ENCODE measurements at places on chromosomes 6 and 20.

DNA sequence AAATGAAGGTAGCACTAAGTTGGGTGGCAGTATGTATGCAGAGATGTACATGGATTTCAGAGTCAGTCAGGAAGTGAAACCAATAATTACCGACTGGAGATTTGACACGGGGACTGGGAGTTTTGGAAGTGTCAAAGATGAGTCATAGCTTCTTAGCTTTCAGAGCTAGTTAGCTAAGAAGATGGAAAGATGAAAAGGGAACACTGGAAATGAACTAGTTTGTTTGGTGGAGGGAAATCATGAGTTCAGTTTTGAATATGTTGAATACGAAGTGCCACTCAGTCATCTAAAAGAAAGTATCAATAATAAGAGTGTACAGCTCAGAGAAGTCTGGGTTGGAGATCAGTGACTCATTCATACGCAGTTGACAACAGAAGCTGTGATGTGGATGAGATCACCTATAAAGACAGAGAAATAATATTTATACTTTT, 7.5 kb downstream of the ESF1 start:
- H3K27me3 ChIP-seq: no peaks in the 10 kb centered on the region
- ATAC-seq: peak; percentile 97
- peak overlapping the region; percentile 38 for H3K4me3 ChIP-seq
- H3K4me1 ChIP-seq: peaks cover 25% of the 10 kb centered on the region

GRCh38 chr6:8075704-8076103, 11.5 kb upstream of the BLOC1S5 start:
- ATAC-seq: no peak
- H3K4me3 ChIP-seq: no peak overlapping the region
- H3K27me3 ChIP-seq: no peaks in the 10 kb centered on the region
- H3K4me1 ChIP-seq: peaks cover 5% of the 10 kb centered on the region

DNA sequence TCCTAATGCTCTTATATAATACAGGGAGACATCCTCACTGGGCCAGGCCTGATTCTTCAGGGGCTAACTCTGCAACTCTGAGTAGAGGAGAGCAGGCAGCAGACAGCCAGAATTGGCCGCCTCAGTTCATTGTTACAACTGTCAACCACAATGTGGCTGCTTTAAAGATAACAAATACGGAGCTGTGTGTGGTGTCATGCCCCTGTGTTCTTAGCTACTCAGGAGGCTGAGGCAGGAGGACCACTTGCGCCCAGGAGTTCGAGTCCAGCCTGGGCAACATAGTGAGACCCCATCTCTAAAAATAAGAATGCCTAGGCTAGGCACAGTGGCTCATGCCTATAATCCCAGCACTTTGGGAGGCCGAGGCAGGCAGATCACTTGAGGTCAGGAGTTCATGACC, 34.3 kb downstream of the CEP250 start:
- H3K4me3 ChIP-seq: peak overlapping the region; percentile 96
- peaks cover 30% of the 10 kb centered on the region for H3K4me1 ChIP-seq
- no peaks in the 10 kb centered on the region for H3K27me3 ChIP-seq
- ATAC-seq: no peak
- peak overlapping the region; percentile 50 for H3K27ac ChIP-seq

- no peaks in the 10 kb centered on the region for H3K27me3 ChIP-seq
- H3K36me3 ChIP-seq: no peaks in the 10 kb centered on the region
- no peaks in the 10 kb centered on the region for H3K4me1 ChIP-seq
- H3K27ac ChIP-seq: no peak overlapping the region
These were observed 1.7 kb downstream of the PRL start for GRCh38 chr6:22295145-22295544.

GRCh38 chr6:14306151-14306906, 188.8 kb downstream of the CD83 start:
- H3K27me3 ChIP-seq: peaks cover 3% of the 10 kb centered on the region
- H3K27ac ChIP-seq: peak overlapping the region; percentile 21
- peaks cover 4% of the 10 kb centered on the region for H3K4me1 ChIP-seq
- H3K4me3 ChIP-seq: no peak overlapping the region

- H3K27me3 ChIP-seq: no peaks in the 10 kb centered on the region
- no peak for ATAC-seq
These were observed 658.8 kb upstream of the DEFB115 start for GRCh38 chr20:30598460-30599230.

GRCh38 chr20:25289886-25290597, 42.2 kb downstream of the PYGB start:
- peaks cover 6% of the 10 kb centered on the region for H3K4me1 ChIP-seq
- ATAC-seq: no peak
- H3K4me3 ChIP-seq: no peak overlapping the region
- peak overlapping the region; percentile 58 for H3K27ac ChIP-seq

DNA sequence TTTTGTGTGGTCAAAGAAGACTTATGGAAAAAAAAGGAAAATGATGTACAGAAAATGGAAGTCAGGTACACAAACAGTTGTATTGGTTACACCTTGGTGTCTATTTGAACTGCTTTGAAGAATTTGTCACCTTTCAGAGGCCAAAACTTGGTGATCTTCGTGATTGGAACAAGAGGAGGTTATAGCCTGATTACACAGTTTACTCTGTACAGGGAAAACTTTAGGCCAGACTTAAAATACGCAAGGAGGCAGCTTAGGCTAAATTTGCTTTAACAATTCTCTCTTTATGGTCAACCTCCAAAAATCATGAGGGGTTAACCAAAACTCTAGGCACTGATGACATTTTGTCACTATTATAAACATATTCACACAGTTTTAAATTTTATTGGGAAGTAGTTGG, 353.7 kb downstream of the PRKN start:
- H3K27ac ChIP-seq: no peak overlapping the region
- no peaks in the 10 kb centered on the region for H3K4me1 ChIP-seq
- H3K4me3 ChIP-seq: no peak overlapping the region
- H3K36me3 ChIP-seq: no peaks in the 10 kb centered on the region
- ATAC-seq: no peak

GRCh38 chr6:138465007-138465645, 34.2 kb downstream of the NHSL1 start:
- H3K4me1 ChIP-seq: peaks cover 5% of the 10 kb centered on the region
- H3K27ac ChIP-seq: no peak overlapping the region
- ATAC-seq: peak; percentile 100
- no peaks in the 10 kb centered on the region for H3K36me3 ChIP-seq
- H3K27me3 ChIP-seq: no peaks in the 10 kb centered on the region

DNA sequence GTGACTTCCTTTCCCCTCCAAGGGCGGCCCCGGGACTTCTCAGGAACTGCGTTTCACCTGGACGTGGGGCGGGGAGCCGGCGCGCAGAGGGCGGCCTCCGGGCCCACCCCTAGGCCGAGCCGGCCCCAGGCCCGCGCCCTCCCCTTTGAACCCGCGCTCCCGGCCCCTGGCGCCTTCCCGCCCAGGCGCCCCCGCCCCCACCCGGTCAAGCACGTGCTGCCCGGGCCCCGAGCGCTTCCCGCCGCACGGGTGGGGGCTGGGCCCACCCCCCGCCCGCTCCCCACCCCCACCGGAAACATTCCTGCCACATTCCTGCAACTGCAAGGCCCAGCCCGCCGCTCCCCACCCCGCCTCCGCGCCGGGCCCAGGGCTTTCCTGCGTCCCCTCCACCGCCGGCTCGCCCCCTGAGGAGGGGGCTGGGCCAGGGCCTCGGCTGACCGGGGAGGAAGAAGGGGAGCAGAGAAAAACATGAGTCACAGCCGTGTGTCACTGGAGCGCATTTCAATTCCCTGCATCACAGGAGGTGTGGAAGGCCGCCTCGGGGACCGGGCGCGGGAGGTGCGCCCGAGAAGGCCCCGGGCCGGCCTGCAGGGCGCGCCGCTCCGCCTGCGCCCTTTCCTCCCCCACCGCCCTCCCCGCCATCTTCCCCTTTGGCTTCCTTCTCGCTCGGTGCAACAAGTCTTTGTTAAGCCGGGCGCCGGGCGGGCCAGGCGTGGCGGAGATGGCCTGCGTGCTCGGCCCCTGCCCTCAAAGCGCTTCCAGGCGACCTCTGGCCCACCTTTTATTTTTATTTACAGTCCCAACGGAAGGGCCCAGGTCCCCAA, 1.2 kb upstream of the HMGA1 start:
- peaks cover 26% of the 10 kb centered on the region for H3K4me1 ChIP-seq
- peak overlapping the region; percentile 90 for H3K4me3 ChIP-seq
- H3K36me3 ChIP-seq: peaks cover 27% of the 10 kb centered on the region
- H3K27ac ChIP-seq: peak overlapping the region; percentile 87
- no peaks in the 10 kb centered on the region for H3K27me3 ChIP-seq

GRCh38 chr6:125983246-125983945, 2.9 kb upstream of the TRMT11 start:
- no peak for ATAC-seq
- H3K4me3 ChIP-seq: no peak overlapping the region
- H3K4me1 ChIP-seq: no peaks in the 10 kb centered on the region
- no peaks in the 10 kb centered on the region for H3K27me3 ChIP-seq
- no peak overlapping the region for H3K27ac ChIP-seq

DNA sequence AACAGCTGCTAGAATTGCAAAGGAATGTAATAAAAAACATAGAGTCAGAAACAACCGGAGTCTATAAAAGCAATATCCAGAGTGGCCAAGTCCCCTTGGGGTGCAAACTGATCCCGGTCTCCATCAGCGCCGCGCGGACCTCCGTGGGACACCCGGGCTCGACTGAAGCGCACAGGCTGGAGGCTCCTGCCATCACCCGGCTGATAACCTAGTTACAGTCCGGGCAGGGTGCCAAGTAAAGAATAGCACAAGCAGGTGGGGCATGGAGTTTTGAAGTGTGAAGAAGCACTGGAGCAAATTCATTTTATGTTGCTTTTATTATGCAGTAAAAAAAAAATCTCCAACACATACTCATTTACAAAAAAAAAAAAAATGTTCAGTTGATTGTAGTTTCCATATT, 205.1 kb upstream of the GMDS start:
- H3K27me3 ChIP-seq: peaks cover 10% of the 10 kb centered on the region
- H3K4me1 ChIP-seq: peaks cover 5% of the 10 kb centered on the region
- ATAC-seq: no peak
- no peaks in the 10 kb centered on the region for H3K36me3 ChIP-seq
- H3K27ac ChIP-seq: no peak overlapping the region

GRCh38 chr6:107719160-107719559, 105.0 kb downstream of the SCML4 start:
- peaks cover 18% of the 10 kb centered on the region for H3K36me3 ChIP-seq
- no peak overlapping the region for H3K4me3 ChIP-seq
- H3K4me1 ChIP-seq: peaks cover 44% of the 10 kb centered on the region
- H3K27ac ChIP-seq: no peak overlapping the region
- H3K27me3 ChIP-seq: no peaks in the 10 kb centered on the region
- no peak for ATAC-seq

DNA sequence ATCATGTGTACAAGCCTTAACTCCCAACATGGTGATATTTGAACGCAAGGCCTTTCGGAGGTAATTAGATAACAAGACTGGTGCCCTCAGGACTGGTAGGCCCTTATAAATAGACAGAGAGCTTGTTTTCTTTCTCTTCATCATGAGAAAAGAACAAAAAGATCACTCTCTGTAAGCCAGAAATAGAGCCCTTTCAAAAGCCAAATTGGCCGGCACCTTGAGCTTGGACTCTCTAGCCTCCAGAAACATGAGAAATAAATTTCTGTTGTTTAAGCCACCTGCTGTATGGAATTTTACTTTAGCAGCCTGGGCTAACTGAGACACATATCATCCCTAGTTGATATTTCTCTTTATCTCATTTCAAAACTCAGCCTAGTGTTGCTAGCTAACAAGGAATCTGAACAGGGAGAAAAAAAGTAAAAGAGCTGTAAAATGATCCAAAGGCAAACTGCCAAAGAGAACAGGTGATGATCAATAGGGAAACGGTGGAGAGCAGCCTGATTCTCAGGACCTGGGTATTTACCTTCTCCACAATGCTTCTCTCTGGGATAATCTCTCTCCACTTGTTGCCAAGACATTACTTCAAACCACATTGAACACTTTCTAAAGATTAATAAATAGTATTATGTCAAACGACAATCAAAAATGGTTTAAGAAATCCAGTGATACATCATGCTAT, 6.1 kb downstream of the COL21A1 start:
- no peak overlapping the region for H3K4me3 ChIP-seq
- H3K4me1 ChIP-seq: no peaks in the 10 kb centered on the region
- no peak for ATAC-seq
- no peak overlapping the region for H3K27ac ChIP-seq
- no peaks in the 10 kb centered on the region for H3K36me3 ChIP-seq

DNA sequence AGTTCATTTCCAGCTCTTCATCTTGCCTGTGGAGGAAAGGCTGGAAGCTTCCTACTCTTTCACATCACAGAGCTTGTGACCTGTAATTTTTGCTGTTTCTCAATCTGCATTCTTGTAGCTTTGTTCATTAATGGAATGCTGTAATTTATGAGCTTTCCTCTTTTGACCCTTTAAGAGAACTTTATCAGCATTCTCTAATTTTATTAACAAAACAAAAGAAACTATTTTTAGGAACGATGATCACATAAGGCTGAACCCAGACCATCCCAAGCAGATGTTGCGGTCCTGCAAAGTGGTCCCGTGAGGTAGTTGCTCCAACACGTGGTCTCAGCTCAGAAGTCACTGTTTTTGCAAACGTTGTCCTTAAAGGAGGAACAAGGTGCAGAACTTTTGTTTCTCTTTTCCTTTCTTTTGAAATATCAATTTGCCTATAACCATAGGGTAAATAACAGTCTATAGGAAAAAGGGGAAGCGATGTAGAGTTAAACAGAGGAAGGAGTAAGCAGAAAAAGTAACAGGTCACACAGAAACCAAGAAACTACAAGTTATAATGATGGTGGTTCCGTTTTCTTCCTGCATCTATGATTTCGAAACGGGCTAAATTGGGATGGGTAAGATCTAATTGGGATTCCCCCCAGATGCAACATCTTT, 121.3 kb upstream of the PHACTR1 start:
- H3K4me3 ChIP-seq: no peak overlapping the region
- ATAC-seq: no peak
- peaks cover 12% of the 10 kb centered on the region for H3K27me3 ChIP-seq
- H3K27ac ChIP-seq: no peak overlapping the region

Measured in activated T-helper 17 cell treated with anti-CD3 and anti-CD28 coated beads, Interleukin-2, amount 50 U/mL, for 72 hours (primary cell).